ENCODE measurements at places on chromosomes 5 and 9.

- ATAC-seq: no peak
These were observed 26.0 kb downstream of the GABRP start for GRCh38 chr5:170809551-170809950.

DNA sequence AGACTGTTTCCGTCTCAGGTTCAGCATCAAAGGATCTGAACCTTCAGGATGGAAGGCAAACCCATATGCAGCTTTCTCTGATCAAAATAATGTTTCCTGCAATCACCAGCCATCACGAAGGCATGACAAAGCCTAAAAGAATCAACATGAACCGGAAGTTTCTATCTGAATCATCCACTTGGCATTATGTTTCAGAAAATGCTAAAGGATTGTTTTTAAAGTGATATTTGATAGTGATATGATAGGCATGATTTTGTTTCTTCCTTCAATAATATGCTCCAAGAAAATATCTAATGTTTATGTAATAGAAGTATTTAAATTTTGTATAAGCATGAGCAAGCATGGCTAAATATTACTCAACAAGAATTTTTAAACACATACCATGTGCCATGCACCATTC lies 219.6 kb downstream of the PLK2 start:
- no peak for ATAC-seq

DNA sequence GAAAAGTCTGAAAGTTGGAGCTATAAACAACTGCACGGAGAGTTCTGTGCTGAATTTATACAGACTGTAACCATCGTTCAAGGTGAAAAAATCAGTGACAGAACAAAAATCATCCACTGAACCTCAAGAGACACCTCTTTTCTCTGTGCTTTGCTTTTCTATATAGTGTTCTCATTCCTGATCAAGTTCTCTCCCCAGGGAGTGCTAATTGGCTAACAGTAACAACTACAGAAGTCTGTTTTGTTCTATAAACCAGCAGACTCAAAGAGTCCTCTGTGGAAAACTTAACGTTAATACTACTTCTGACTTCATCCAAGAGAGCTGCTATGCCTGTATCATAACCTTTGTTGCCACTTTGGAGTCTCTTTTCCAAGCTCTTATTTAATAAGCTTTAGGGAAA lies 1388.3 kb upstream of the C9orf72 start:
- ATAC-seq: no peak

- no peak for ATAC-seq
These were observed 53.7 kb downstream of the TARS1 start for GRCh38 chr5:33494466-33494865.

- ATAC-seq: no peak
These were observed 28.2 kb downstream of the CARD6 start for GRCh38 chr5:40869384-40869783.

GRCh38 chr5:155696362-155696761 lies 630.6 kb upstream of the SGCD start:
- ATAC-seq: no peak

GRCh38 chr9:120966013-120966369 lies 39.4 kb upstream of the TRAF1 start:
- ATAC-seq: peak; percentile 89

- peak; percentile 62 for ATAC-seq
These were observed at the start of gene PCDHGA12 for GRCh38 chr5:141430332-141431113. PCDHGA12 (plus strand) TSS chr5:141430507; CDS start chr5:141430760, 253 bp downstream.

DNA sequence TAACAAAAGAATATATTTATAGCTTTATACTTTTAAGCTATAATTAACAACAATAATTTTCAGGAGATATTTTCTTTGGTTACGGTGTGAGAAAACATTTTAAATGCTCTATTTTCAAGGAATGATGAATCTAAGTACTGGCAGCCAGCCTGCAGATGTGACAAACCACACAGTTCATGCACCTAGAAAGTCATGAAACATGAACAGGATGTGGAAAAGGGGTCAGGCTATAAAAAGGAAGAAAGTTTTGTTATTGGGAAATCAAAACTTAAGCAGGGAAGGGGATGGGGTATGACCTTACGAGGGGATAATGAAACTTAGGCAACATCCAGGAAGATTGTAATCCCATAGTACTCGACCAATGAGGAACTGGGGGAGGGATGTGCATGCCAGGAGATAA lies 508.7 kb upstream of the GRAMD2B start:
- ATAC-seq: no peak

DNA sequence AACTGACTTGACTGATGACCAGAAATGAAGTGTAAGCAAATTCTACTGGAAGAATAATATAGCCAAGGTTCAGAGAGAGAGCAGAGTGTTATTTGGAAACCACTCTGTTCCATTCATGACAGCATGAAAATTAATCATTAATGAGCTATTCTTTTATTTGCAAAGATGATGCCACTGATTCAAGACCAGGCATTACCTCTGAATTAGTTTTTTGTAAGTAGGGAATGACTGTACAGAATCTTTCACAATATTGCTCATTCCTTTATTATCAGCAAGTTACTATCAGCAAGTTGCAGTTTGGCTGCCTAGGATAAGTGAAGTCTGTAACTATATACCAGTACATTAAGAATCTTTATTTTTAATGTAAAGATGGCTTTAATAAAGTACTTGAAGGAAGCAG lies 75.1 kb upstream of the RGMB start:
- ATAC-seq: no peak

- ATAC-seq: peak; percentile 48
These were observed 29.4 kb downstream of the NUTM2F start for GRCh38 chr9:94298949-94299599.

GRCh38 chr9:101434998-101435397 lies 576 bp downstream of the ALDOB start:
- no peak for ATAC-seq

DNA sequence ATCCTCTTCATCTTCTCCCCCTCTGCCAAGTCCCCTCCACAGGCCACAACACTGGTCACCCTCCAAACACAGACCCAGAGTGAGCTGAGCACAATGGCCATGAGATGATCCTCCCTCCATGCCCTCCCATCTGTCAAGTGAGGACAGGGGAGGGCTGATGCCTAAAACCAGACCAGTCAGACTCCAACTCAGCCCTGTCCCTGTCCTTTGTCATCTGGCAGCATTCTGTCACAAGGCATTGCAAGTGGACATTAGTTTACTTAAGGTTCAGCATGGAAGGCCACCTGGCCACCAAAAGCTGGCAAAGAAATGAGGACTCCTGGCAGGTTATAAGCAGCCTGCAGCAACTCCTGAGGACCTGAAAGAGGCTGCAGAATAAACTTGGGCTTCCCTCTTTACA lies 136.2 kb upstream of the SLC30A5 start:
- ATAC-seq: no peak

DNA sequence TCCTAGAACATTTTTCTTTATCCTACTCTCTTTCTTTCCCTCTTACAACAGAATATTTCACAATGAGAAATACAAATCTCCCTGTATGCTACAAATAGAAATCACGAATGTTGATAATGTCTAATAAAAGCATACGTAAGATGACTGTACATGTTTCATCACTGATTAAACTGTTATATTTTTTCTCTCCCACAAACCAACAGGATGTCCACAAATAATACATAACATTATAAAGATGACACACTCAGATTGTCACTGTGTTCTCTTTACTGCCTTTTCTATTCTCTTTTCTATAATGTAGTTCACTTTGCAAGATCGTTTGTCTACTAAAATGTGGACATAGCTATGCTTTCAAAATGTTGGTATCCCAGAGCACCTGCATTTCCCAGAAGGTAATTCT lies 90.7 kb upstream of the PARP8 start:
- ATAC-seq: no peak

- no peak for ATAC-seq
These were observed 132.3 kb upstream of the ZNF608 start for GRCh38 chr5:124878583-124879342.

DNA sequence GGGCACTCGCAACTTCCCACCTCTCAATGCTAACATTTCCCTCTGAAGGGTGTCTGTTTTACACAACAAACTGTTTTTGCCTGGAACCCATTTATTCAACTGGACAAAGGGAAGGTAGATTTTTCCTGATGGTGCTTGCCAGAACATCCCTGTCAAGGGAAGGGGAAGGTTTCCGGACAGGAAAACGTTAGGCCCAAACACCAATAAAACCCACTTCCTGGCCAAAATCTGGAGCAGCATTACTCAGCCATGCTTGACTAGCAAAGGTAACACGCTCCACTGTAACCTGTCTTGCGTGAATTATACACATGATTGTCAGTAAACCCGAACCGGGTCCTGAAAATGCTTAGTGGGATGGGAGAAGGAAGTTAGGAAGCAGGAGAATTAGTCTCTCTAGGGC lies 90.2 kb downstream of the SAXO1 start:
- no peak for ATAC-seq

DNA sequence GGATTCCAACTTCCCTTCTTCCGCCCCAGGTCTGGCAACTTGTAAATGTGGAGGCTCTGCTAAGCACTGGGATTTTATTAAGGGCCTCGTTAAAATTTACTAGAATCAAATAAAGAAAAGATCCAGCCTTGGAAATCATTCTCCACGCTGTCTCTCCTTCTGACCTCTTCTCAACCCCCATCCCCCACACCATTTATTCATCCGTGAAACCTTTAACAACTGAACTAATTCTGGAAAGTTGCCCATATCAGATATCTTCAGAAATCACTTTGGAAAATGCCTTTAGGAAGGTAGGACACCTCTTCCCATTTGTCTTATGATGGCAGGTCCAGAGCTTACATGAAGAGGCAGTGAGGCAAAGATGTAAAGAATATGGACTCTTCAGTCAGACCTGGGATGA lies 288.5 kb downstream of the SLIT3 start:
- ATAC-seq: no peak

GRCh38 chr5:80185095-80185494 lies 70.8 kb downstream of the SERINC5 start:
- no peak for ATAC-seq

DNA sequence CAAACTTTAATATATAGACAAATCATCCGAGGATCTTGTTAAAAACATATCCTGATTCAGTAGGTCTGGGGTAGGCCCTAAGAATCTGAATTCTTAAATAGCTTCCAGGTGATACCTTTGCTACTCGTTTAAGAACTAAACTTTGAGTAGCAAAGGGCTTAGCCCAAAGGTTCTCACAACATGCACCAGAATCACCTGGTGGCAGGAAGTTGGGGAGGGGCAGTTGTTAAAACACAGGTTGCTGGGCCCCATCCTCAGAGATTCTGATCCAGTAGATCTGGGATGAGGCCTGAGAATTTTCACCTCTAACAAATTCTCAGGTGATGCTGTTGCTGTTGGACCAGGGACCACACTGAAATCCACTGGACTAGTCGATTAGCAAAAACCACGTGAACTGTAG lies 20.0 kb upstream of the RGMB start:
- ATAC-seq: no peak

DNA sequence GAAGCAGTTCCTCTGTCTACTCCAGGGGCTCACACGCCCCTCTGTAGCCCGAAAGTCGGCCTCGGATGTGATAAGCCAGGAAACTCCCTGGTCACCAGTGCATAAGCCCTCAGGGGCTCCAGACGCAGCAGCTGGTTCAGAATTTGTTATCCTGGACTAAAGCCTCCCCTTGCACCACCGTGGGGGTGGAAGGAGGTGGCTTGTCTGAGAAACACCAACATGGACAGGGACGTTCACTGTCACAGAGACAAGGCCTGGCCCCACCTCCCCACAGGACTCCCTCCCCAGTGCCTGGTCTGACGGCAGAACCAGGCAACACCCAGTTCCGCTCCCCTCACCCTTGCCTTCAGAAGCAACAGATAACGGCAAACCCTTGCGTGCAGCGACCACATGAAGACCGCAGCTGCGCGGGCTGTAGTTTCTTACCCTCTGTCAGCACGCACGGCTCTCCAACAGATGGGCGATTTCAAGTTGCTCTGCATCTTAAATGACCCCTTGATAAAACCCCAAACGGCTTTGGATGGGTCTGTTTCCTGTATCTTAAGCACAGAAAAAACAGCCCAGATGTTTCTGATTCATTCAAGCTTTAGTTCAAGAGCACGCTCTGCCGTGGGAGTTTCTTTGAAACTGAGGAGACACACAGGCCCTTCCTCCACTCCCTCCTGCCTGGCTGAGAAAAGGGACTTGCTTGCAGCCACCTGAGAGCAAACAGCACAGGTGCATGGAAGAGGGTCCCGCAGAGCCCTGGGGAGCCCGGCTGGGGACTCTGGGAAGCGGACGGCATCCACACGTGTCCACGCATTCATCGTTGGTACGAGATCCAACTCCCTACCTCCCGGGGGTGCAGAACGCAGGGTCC lies 44.7 kb upstream of the NKD2 start:
- ATAC-seq: no peak

DNA sequence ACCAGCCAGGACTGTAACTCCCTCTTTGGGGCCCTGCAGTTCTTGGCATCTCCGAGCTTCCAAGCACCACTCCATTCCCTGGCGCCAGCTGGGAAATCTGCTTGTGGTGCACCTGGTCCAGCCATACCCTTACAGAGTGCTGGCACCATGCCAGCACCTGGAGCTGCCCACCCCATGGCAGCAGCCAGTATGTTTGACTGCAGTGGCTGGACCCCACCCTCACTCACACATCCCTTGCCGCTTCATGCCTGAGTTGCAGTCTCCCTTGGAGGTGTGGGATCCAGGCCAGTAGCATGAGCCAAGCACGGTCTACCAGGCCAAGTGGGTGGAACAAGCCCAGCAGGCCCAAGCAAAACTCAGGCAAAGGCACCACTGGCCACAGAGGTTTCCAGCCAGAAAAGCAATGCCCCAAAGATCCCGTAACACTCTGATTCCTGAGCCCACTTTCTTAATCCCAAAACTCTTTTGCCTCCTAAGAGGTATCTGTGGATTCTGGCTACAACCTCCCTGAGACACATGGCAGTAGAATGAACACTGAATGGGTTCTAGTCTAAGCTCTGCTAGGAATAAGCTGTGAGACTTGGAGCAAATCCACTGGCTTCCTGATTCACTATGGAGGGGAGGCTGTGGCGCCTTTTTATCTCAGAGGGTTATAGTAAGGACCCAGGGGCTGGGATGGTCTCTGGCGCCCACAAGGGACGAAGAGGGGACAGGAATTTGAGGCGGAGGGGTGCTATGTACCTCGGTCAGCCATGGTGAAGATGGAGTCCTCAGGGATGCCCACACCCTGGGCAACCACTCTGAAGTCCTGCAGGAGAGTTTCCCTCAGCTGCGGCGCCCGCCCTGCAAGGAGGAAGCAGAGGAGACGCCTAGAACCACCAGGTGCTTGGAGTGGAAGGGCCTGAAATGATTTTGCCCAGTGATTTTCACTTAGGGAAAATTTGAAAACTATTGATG lies 5.6 kb downstream of the AMBP start:
- ATAC-seq: peak; percentile 65

GRCh38 chr5:36040651-36041536 lies 25.8 kb downstream of the UGT3A2 start:
- ATAC-seq: no peak

DNA sequence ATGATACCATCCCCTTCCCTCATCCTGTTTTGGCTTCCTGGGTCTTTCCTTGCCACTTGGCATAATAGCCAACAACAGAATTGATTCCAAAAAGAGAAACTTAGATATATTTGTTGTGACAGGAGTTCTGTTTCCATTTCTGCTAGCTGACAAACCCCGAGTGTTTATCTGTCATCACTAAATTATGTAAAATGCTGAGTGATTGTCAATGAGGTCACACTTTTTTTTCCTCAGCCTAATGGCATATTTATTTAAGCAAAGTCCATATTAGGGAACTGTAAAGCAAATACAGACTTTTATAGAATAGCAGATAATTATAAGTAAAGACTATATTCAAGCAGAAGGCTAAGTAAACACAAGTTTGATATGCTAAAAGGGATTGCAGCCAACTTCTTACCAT lies 64.0 kb downstream of the RGS7BP start:
- ATAC-seq: no peak

- no peak for ATAC-seq
These were observed 131.8 kb downstream of the TAF11L14 start for GRCh38 chr5:17766031-17766430.

GRCh38 chr9:127105805-127106465 lies 16.5 kb downstream of the ANGPTL2 start:
- peak; percentile 42 for ATAC-seq

GRCh38 chr5:58666141-58666540 lies 83.3 kb downstream of the RAB3C start:
- ATAC-seq: no peak

Measured in gastroesophageal sphincter (tissue), 4 donors.